ENCODE measurements at places on chromosomes 4 and X. TPM values are rescaled to one million over a fixed set of nuclear protein-coding genes. Genes with fewer than 3 reads are reported as not detected.

- no peak for DNase-seq
Measured at GRCh38 chr4:150493851-150494250, 88.1 kb upstream of the MAB21L2 start.

GRCh38 chrX:120749141-120749846, 119.4 kb upstream of the C1GALT1C1 start:
- DNase-seq = no peak

DNA sequence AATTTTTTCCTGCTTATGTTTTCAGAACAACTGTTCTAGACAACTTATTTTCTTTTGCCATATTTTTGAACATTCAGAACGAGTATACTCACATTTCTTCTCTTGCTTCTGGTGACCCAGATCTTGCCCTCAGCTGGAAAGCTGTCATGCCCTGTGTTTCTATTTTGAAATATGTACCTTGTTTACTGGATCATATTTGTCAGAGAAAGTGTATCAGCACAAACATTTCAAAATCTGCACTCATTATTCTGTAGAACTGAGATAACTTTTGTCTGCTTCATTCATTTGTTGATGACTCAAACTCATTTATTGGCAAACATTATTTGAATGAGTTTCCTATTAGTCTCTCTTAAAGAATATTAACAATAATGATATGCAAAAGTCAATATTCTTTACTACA, 46.2 kb upstream of the FAM9A start:
- DNase-seq = no peak

GYPE gene
- total RNA-seq = not detected

Data from H9 (cell line).